NB4 (cell line): ENCODE measurements at places on chromosomes 1 and 21.

DNA sequence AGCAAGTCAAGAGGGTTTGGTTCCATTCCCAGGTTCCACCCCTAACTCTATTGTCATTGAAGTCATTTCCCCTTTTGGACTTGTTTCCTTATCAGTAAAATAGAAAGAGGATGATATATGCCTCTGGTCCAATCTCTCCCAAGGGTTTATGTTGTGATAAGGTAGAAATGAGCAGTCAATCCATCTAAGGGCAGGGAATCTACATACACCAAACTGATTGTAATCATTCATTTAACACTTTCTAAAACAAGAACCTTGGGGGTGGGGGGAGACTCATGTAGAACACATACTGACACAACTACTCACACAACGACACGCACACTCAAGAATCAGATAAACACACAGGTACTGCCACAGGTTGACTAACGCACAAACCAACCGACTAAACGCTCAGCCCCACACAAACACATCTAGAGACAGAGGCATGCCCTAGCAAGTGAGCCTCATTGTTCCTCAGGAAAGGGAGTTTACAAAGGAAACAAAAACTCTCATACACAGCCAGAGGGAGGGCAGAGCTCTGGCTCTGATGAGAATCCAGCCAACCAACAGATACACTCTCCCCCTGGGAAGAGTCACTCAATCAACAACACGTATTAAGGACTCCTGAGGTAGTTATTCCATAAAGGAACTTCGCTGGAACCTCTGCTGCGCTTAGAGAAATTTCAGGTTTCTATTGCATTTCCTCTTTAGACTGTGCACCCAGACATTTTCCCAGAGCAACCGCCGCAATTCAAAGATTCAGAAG is 1.0 kb downstream of the F11R start:
- DNase-seq: peak; percentile 41

DNA sequence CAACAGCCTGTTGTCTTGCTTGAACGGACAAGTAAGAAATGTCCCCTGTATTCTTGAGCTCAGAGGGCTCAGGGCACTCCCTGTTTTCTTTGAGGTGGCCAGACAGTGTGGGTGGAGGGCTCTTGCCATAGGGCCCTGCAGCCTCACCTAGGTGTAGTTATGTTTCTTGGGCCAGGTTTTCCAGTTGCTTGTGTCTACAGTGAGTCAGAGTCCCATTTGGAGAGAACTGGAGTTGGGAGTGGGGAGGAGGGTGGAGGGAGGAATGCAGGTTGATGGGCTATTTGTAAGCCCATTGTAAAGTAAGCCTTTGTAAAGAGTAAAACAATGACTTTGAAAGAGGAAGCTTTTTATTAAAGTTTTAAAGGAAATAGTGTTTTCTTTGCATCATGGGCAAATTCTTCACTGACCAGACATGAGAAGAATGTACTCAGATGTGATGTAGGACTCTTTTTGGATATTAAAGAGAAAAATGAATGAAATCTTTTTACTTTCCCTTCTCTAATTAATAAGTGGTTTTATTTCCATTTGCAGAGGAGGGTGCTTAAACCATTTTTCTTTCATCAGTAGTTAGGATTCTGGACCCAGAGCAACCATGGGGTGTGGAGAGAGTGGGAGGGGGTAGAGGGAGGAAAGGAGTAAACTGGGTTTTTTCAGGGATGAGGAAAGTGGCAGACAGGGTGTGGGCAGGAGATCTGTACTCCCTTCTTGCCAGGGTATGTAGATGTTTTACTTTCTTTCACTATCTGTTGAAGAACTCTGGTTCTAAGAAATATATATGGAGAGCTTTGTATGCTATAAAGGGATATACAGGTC is 45.1 kb upstream of the MACF1 start:
- no peak for DNase-seq

DNA sequence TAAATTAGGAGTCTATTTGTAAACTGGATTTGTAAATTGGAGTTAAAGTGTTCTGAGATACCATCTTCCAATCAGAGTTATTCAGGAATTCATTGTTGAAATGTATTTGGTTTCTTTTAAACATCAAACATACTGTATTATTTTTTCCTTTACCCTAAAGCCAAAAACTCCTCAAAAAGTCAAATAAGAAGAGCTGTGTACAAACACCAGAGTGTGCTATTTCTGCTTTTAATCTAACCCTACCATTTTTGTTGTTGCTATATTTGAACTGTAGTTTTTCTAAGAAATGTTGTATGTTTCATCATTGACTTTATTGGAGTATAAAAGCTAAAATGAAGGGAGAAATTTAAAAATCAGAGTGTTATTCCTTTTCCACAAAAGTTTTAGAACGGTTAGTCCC is 35.8 kb downstream of the SLC30A7 start:
- DNase-seq: no peak

DNA sequence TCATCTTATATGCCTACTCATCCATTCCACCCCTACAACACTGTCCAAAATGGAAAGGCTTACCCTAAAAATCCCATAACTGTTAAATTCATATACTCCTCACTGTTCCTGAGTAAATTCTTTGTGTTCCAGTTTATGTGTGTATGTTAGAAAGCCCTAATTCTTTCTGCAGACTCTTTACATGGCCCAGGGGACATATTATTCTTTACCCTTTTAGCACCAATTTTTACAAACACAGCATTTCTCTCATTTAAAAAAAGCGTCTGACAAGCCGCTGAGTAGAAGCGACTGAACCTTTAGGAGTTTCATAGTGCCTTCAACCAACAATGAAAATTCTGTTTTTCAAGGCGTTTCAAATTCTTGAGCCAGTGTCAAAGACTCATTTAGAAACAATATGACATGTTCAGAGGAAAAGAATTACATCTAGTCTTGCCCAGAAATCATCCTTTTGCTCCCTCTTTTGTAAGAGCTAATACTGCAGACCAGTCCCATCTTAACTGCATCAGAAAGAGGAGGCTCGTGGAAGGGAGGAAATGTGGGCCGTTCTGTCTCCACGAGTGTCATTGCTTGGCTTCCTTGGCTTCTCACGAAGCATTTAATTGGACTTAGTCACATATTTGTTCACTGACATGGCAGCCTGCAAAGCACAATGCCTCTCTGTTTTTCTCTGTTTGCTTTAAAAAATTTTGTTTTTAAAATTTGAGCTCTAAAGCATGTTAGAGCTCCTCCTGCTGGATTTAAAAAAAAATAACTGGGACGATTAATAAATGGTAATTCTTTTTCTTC is 21.3 kb upstream of the C1orf105 start:
- peak; percentile 11 for DNase-seq

GRCh38 chr1:18676332-18676781 is 45.7 kb downstream of the PAX7 start:
- DNase-seq: peak; percentile 15

DNA sequence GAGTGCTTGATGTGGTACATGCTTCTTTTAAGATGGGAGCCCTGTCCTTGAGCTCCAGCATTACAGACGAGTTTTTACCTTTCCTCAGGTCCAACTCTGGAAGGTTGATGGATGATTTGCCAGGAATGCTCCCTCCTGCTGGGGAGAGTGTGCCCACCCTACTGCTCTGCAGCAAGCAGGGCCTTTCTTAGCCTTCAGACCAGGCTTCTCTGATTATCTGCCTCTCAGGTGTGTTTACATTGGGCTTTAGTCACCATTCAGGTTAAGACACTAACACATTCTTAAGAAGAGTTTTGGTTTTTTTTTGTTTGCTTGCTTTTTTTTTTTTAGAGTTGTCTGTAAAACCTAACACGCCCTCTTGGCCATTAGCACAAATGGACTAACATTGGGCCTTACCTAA is 301.8 kb downstream of the KCNT2 start:
- DNase-seq: no peak

DNA sequence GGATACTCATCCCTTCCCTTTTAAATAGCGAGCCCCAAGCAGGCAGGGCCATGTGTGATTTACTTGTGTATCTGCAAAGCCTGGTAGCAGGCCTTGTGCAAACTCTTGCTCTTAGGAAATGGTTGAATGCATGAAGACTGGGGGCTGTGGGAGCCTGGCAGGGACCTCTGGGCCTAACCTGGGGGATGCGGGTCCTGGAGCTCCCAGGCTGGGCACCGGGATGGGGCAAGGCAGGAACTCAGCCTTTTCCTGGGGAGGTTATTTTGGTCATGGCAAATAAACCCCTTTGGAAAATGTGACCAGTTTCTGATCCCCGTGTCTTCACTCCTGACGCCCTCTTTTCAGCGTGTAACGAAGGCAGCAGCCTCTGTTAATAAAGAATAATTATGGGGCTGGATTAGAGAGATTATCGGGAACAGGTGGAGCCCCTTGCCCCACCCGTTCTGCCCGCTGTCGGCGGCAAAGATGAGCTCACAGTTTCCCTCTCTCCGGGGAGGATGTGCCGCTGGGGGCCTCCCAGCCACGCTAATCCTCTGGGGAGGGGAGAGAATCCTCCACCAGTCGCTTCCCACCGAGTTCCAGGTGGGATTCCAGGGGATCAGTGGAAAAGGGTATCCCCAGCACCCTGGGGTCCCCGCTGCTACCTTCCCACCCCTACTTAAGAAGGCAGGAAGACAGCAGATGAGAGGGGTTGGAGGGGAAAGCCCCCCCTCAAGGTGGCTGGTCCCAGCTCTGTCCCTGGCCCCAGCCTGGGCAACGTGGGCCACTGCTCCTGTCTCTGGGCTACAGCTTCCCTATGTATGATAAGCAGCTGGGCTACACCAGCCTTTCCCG is 69.7 kb upstream of the WNT4 start:
- DNase-seq: no peak

- no peak for DNase-seq
Observed at GRCh38 chr1:174836543-174836942, 163.2 kb upstream of the CACYBP start.

DNA sequence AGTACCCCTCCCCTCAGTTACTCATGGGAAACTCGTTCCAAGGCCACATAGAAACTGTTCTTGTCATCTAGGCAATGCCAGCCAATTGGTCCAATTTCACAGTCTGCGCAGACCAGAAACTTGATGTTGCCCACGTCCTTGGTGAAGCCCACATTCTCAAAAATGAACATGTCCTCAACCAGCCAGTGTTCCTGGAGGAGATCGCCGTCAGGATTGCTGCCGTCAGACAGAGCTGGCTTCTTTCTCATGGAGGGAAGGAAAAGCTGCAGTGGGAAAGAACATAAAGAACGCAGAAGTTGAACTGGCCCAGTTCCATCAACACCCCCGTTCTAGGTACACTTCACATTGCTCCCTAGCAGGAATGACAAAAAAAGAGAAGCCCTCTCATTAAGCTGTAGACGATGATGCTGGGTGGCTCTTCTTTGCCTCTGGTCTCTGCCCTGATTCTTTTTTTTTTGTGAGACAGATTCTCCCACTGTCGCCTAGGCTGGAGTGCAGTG is 7.9 kb downstream of the RABIF start:
- DNase-seq: no peak

DNA sequence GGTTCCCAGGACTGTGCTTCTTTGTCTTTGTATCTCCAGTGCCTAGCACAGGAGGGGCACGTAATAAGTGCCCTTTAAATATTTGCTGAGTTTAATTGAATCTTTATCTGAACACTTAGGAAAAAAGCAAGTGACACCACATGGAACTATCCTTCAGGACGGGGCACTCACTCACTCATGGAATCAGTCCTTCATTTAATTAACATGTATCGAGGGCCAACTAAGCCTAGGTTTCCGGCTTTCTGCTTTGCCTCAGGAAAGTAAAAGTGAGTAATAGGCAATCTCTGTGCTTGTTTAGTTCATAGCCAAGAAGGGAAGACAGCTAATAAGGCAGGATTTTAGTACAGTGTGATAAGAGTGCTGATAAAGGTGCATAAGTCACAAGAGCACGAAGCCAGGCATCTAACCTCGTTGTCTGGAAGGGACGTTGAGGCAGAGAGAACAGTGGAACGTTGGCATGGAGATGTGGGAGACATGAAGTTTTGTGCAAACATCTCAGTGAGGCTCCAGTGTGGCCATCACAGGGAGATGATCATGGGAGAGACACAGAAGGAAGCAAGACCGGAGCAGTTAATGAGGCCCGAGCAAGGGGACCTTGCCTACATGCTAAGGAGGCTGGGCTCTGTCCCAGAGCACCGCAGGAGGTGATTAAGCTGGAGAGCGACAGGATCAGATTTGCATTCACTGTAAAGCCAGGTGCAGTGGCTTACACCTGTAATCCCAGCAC is 54.1 kb upstream of the TRIM67 start:
- no peak for DNase-seq

GRCh38 chr1:97377432-97378034 is 543.3 kb downstream of the DPYD start:
- DNase-seq: no peak

DNA sequence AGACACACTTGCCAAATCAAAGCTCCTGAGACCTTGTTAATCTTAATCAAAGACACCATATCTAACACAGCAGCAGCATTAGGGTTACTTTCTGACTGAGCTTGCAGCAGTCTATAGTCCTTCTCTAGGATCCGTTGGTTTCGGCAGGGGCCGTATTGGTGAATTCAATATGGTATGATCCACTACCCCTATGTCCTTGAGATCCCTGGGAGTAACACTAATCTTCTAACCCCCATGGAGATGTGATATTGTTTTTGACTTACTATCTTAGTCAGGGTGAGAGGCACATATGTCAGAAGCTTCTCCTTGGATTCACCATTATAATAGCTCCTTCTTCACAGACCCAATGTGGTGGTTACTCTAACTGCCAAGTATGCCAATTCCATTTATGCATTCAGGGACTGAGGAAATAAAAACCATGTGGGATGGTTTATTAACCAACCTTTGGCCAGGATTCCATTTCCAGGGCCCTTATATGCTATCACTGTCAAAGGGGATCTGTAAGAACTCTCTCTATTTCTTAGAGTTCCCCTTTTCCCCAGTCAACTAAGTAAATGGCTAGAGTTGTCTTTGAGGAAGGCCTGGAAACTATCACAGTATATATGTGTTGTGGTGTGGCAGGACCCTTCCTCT is 673.6 kb upstream of the USP24 start:
- no peak for DNase-seq

GRCh38 chr21:15224346-15225086 is 159.7 kb upstream of the NRIP1 start:
- no peak for DNase-seq

DNA sequence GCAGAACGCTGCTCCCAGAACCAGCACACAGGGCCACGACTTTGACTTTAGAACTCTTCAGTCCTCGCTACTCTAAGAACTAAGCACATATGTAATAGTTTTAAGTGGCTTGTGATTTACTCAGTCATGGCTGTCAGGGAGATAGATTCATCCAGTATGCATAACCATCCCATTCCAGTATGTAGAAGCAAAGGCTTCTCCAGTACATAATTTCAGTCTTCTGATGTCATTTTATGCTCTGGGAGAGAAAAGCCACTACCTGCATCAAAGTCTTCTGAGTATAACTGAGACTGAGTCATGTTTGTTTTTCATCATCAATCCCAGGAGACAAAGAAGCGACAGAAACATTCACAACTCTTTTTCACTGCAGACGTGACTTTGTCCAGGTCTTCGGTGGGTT is 885.7 kb downstream of the PLA2G4A start:
- no peak for DNase-seq

- DNase-seq: no peak
Observed at GRCh38 chr1:244405856-244406255, 45.9 kb downstream of the ADSS2 start.

- DNase-seq: no peak
Observed at GRCh38 chr1:216836316-216836715, 113.1 kb upstream of the ESRRG start.

DNA sequence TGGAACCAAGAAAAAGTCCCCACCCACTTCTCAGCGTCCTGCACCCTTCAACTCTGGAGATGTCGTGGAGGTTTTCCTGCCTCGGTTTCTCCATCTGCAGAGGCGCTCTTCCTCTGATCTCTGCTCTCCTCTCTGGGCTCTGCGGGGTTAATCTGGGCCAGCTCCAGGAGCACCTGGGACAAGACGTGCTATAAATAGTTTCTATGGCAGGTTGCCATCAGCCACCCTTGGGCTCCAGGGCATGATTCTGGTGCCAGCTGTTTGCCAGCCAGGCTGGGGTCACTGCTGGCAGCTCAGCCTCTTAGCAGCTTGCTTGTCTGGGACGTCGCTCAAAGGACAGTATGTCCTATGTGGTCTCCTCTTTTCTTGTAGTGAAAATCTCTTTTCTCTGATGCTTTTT is 137.1 kb downstream of the ACTL8 start:
- no peak for DNase-seq
